NCI-H69 (cell line): ENCODE measurements at places on chromosomes 4 and X.
A peak's percentile ranks its signal among the peaks of the same experiment; 100 is the strongest.

GRCh38 chr4:27568236-27568951 lies 707.8 kb downstream of the STIM2 start:
- DNase-seq, result no peak

DNA sequence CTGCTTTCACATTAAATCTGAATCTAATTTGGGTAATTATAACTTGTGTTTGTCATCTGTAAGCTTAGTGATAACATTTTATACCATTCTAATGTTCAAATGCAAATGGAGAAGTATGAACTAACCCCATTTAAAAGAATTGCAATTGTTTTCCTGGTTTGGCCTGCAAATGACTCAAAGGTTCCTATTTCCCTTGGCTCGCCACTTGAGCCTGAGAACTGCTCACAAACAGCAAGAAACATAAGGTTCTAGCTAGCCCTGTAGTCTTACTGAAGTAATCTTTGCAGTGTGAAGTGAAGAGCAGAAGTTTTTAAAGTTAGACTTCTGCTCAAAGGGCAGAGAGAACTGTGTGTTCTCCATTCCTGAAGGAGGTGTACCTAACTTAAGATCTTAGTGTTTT lies 27.2 kb downstream of the UPRT start:
- DNase-seq, result no peak

DNA sequence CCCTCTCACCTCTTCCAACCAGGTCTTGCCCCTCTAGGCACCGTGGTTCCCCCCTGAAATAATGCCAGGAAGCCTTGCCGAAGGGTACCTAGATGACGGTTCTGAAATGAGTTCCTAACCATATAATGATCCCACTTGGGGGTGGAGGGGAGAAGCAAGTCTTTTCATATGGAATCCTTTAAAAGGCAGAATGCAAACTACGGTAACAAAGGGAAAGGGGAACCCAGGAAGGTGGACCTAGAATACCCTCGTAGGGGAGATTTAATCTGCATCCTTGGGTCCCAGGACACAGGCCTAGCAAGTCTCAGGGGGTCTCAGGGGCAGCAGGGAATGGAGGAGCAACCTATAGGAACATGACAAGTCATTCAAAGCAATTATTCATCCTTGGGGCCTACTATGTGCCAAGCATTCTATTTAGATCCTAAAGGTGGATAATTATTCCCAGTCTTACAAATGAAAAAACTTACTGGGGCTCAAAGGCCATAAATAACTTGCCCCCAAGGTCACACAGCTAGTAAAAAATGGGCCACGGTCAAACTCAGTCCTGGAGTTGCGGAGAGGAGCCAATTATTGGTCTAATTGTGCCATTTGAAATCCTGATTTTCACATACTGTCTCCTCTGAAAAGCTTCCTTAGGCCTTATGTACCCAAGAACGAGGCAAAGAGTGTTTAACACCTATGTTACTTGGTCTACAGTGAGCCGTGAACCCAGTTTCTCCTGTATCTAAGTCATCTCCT lies 8.8 kb downstream of the BCOR start:
- DNase-seq, result no peak

GRCh38 chr4:21765810-21766407 lies 182.7 kb downstream of the KCNIP4 start:
- DNase-seq, result peak; percentile 14

DNA sequence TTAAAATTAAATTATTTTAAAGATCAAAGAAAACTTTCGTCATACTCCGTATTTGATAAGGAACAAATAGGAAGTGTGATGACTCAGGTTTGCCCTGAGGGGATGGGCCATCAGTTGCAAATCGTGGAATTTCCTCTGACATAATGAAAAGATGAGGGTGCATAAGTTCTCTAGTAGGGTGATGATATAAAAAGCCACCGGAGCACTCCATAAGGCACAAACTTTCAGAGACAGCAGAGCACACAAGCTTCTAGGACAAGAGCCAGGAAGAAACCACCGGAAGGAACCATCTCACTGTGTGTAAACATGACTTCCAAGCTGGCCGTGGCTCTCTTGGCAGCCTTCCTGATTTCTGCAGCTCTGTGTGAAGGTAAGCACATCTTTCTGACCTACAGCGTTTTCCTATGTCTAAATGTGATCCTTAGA lies at the start of gene CXCL8:
TSS of gene CXCL8 (plus strand) at position 217 of the 426 bp plus-strand sequence. CDS start at position 307, 90 bp downstream.
- peak; percentile 84 for DNase-seq

DNA sequence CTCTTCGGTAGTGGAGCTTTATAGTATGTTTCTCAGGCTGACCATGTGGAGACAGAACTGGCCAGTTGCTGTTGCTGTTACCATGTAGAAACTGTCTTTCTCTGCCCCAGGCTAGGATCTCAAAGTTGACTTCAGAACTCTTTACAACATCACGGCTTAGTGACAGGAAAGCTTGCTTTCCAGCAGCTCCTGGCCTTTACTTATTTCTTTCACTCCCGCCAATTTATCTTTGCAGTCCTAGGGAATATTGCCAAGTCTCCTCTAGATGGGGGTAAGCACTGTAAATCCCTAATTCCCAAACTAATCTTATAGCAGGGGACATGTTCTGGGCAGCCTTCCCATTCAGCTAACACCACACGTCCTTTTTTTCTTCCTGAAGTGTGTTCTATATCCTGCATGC lies 631.6 kb downstream of the SPRY1 start:
- no peak for DNase-seq

DNA sequence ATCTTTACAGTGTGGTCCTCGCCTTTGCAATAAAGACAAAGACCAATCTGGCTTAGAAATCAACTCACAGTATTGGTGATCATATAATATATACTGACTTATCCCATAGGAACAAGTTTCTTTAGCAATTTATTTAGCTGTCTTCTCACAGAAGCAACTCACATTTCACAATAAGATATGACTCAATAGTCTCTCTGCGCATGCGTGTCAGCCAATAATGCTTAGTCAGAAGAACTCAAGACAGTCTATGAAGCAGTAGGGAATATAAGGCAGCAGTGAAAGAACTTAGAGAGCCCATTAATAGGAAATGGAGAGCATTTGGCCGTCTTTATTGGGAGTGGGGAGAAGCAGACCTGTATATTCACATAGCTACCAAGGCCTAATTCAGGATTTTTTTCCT lies 216.7 kb downstream of the IL13RA2 start:
- no peak for DNase-seq

DNA sequence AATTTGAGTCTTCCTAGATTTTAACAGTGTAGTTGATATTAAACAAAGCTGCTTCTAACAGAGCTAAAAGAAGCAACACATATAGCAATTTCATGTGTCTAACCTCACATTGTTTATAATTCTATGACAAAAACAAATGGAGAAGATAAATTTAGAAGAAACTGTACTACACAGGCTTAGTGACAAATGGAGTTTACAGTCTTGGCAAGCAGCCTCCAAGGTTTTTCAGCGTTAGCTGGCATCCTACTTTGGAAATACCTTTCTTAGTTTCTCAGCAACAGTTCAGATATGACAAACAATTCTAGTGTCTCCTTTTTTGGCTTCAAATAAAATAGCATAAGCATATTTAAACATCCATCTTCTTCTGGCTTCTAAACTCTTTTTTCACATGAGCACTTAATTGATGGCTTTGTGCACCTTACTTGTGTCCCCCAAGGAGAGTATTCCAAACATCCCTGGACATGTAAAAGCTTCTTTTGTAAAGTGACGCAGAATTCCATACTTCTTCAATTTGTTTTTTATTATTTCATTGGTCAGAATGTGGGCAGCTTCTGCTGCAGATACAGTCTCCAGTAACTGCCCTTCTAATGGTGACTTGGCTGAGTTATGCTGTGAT lies 249.8 kb downstream of the ANTXR2 start:
- no peak for DNase-seq

DNA sequence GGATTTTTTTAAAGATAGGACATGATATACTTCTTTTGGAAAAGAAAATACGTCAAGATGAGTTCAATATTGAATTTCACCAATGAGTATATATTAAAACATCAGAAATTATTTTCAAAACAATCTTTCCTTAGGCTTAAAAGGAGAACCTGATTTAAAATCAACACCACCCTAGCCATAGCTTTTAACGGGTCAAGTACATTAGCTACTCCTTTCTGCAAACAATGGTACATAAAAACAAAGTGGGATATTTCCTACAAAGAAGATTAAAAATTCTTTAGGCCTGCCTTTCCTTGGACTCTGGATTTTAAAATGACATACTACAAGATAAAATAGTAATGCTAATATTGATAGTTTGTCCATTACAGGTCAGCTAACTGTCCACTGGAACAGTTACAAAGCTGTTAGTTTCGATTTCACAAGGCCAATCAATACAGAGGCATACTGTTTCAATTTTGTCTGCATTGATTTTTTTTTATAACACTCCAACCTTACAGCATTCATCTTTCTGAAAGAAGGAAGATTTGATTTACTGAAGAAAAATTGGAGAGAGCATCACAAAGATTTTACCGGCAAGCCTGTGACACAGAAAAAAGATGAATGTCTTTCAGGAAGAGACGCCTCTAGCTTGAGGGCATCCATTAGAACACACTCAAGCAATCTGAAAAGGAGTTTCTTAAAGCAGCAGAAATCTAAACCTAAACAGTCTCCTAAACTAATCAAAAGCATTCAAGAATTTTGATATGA lies 97.2 kb downstream of the MAB21L2 start:
- DNase-seq, result peak; percentile 24

DNA sequence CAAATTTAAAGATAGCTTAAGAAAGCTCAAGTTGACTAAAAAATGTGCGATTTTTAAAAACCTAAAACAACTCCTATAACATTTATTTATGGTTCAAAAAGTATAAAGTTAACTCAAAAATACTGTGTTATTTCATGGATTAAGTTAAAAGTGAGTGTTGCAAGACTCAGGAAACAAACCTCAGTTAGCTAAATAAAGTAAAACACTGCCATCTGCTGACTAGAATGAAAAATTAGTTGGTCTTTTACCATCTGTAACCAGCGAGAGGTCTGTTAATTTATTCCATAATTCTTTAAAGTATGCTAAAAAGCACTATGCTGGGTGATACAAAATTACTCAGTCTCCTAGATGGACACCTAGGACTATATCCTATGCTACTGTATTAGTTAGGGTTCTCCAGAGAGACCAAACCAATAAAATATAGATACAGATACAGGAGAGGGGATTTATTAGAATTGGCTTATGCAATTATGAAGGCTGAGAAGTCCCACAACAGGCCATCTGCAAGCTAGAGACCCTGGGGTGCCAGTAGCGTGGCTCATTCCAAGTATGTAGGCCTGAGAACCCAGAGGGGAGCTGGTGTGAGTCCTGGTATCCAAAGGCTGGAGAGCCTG lies 4.9 kb upstream of the WDFY3 start:
- DNase-seq, result peak; percentile 52

DNA sequence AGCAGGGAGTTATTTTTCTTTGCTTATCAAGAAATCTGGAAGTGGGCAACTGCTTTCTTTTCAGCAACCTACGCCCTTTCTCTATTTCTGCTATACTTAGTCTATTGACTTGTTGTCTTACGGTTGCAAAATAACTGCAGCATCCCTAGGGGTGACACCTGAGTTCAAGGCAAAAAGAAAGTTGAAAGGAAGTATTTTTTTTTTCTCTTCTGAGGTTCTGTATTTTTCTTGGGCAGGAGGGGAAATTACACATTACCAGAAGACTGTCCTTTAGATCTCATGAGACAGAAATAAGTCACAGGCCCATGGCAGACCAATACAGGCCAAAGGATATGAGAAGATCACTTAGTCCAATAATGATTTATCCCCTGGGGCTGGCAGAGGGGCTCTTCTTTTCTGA lies 204.7 kb upstream of the CASK start:
- no peak for DNase-seq

DNA sequence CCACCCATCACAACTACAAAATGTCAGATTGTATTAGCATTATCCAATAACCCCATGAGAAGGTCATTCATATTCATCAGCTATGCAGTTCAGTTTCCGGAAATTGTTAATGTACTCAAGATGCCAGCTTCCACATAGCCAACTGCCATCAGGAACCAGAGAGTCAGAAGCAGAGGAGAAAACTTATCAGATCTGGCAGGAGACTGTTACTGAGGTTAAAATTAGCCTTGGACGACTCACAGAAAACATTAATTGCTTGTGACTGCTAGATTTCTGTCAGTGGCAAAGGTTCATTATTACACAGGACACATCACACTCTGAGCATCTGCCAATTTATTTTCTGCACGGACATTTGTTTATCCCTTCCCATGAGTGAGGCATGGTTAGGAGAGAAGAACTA lies 352.8 kb downstream of the DHRSX start:
- DNase-seq, result no peak

GRCh38 chrX:37921758-37922157 lies 74.4 kb upstream of the DYNLT3 start:
- peak; percentile 40 for DNase-seq
